ENCODE measurements at places on chromosomes 12 and 14.

GRCh38 chr14:92519246-92520101 is 5.9 kb downstream of the RIN3 start:
- no peak for DNase-seq

DNA sequence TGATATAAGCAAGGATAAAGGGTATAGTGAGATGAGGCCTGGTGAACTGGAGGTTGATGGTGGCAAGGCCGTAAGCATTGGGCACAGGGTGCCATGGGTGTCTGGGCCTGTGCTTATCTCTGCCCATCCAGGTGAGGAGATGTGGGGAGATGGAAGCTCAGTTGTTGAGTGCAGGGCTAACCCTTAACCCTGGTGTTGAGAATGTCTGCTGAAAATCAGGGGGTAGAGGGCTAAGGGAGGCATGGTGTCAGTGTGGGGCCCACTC is 86.1 kb downstream of the SYNE2 start:
- no peak for DNase-seq

- DNase-seq: no peak
Observed at GRCh38 chr12:3213188-3213587, 136.0 kb downstream of the TSPAN9 start.

DNA sequence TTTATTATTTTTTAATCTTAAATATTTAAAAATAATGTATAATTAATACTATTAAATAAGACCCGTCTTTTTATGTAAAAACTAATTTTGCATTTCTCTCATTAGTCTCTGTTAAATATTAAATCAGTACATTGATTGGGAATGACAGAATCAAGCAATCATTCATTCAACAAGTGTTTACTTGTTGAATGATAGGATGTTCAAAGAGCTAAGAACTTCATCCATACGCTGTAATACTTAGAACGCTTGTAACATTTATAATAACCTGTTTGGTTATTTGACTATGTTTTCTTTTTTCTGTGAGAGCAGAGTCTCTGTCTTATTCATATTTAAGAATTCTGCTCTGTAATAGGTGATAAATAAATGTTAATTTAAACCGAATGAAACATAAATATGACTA is 2.9 kb upstream of the BATF start:
- no peak for DNase-seq

DNA sequence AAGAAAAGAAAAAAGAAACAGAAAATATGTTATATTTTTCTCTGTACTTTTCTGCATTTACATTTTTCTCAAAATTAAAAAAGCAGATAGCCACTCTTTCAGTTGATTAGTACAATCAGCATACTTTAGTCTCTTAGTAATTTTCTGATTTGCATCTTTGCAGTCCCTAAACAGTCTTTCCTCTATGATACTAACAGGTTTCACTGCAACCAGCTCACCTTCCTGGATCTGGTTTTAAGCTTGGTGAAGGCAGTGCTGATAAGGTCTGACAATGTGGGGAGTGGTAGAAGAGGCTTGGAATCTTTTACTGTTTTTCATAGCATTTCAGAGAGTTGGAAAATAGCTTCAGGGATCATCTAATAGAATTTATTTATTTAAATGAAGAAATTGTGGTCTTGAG is 457.6 kb downstream of the ZFP36L1 start:
- no peak for DNase-seq

- no peak for DNase-seq
Observed at GRCh38 chr12:125381373-125381772, 316.1 kb downstream of the AACS start.

DNA sequence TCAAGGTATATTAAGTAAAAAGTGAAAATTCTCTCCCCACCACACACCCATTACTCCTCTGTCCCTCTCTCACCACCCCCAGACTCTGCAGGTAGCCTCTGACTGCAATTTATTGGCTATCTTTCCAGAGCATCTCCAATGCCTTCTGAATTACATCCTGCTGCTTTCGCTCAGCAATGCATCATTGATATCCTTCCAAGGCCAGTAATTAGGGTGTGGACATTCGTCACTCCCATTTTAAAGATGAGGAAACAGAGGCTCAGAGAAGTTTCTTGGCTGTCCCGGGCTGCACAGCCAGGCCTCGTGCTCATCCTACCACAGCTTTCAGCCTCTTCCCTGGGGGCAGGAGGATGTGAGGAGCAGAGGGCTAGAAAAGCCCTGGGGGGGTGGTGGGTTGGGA is 23.6 kb upstream of the PGF start:
- DNase-seq: no peak

- DNase-seq: no peak
Observed at GRCh38 chr14:72722201-72722785, 171.6 kb downstream of the DPF3 start.

- no peak for DNase-seq
Observed at GRCh38 chr14:70448633-70449340, 3.2 kb upstream of the ADAM21 start.

- DNase-seq: no peak
Observed at GRCh38 chr14:100018482-100018881, 46.7 kb upstream of the EVL start.

GRCh38 chr12:121649322-121649721 is 20.1 kb downstream of the MORN3 start:
- DNase-seq: no peak

DNA sequence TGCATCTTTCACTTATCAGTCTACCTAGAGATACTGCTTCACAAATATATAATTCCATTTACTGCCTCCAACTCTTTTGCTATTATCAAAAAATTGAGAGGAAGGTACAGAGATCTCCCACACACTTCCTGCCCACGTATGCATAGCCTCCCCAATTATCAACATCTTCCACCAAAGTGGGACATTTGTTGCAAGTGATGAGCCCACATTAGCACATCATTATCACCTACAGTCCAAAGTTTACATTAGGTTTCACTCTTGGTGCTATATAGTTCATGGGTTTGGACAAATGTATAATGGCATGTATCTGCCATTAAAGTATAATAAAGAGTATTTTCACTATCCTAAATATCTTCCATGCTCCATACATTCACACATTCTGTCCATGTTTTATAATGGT is 66.3 kb downstream of the SLC2A13 start:
- DNase-seq: no peak

- no peak for DNase-seq
Observed at GRCh38 chr14:40053416-40053815, 621.2 kb upstream of the FBXO33 start.

- no peak for DNase-seq
Observed at GRCh38 chr12:99984271-99985128, at the start of gene ANKS1B. Gene ANKS1B, minus strand, starts transcription at chr12:99984936. Its CDS starts 699 bp downstream, at chr12:99984237.

DNA sequence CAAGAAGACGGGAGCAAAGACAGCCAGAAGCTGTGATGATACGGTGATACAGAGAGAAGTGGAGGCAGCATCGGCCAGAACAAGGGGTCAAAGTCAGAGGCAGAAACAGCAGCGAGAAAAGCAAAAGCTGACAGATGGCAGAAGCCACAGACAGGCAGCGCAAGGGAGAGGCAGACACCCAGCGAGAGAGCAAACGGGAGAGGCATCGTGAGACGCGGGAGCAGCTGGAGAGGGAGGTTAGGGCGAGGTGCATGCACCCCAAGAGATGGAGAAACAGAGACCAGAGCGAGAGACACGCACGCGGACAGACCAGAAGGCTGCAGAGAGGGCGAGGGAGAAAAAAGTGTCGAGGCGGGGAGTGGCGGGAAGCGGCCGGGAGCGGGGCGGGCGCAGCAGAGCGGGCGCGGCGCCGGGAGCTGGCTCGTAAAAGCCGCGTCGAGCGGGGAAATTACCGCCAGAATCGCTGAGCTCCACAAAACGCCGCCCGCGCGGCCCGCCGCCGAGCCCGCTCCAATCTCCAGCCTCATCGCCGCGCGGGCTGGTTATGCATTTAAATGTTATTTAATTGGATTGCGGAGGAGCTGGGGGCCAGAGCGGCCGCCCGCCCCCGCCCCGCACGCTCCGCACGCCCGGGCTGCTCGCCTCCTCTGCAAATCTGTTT is 15.6 kb downstream of the SMUG1 start:
- DNase-seq: no peak

DNA sequence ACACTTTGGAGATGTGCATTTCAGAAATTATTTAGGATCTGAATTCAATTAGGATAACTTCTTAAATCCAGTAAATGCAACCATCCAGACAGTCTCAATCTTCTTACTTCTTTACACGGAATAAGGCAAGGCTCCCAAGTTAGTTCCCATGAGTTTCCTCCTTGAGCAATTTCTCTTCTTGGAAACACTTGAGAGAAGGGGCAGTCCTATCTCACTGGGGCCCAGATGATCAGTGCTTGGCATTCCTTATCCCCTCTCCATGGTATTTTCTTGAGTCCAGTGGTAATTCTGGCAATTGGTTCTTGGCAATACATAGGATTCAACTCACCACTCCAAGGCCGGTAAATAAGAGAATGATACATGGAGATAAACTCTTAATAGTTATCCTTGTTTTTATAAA is 87.1 kb upstream of the PTHLH start:
- no peak for DNase-seq

- DNase-seq: no peak
Observed at GRCh38 chr12:40184493-40185302, 40.1 kb upstream of the LRRK2 start.

DNA sequence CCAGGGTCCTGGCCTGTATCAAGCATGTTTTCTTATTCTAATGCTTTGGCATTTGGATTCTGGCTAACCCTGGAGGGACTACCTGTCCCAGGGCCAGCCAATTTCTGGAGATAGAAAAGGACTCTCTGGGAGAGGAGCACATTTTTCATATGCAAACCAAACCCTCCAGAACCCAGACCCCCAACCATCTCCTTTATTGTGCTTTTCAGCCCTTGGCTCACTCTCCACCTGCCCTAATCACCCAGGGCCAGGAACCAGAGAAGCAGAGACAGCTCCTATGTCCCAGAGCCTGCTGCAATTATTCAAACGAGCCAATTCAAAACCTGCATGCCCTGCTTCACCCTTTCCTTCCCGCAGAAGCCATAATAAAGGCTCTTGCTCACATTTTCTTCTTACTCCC is 23.8 kb downstream of the HSPB8 start:
- DNase-seq: no peak

- DNase-seq: no peak
Observed at GRCh38 chr12:124436366-124436765, 131.0 kb downstream of the NCOR2 start.

- DNase-seq: no peak
Observed at GRCh38 chr14:22003461-22003860, 329.8 kb upstream of the OR4E1 start.

DNA sequence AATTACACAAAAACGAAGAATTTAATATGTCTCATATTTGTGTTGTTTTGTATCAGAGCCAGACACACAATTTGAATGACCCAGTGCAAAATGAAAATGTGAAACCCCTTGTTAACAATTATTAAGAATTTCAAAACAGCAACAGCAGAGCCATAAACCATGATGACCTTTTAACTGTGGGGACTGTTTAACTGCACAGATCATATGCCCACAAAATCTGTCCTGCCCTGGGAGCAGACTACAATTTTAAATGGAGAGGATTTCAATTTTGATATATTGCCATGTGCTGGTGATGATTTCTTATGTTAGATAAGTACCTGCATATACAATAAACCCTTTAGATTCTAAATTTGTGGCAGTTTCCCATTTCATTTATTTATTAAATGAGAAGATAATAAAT is 455.5 kb upstream of the MGAT4C start:
- DNase-seq: no peak

DNA sequence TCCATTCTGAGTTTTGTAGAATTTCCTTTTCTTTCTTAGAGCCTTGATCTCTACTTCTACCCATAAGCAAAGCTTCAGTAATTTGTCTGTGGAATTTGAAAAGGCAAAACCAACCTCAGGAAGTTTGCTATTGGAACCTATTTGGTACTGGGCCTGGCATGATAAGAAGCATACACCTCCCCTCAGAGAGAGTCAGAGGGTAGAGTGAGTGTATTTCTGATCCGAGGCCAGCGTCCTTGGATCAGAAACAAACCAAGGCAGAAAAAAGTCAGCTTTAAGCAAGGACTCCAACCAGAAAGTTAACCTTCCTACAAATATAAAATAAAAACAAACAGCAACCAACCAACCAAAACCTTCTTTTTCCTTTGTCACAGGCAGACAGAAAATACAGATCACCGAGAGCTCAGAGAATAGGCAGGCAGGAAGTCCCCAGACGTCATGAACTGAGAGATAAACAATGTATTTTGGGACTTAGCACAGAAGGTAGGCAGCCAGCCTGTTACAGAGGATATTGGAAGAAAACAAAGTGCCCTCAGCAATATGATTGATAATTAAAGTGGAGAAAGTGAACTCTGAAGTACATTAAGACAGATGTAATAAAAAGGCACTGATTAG is 141.5 kb downstream of the NEDD1 start:
- no peak for DNase-seq

- no peak for DNase-seq
Observed at GRCh38 chr14:64680714-64681065, 23.5 kb upstream of the PLEKHG3 start.

- no peak for DNase-seq
Observed at GRCh38 chr12:88576866-88577265, 3.4 kb downstream of the KITLG start.

GRCh38 chr12:6292606-6293005 is 17.9 kb upstream of the PLEKHG6 start:
- DNase-seq: no peak

GRCh38 chr12:76546889-76547288 is 12.7 kb downstream of the OSBPL8 start:
- DNase-seq: no peak

GRCh38 chr14:32075672-32076277 is 1.3 kb upstream of the ARHGAP5 start:
- no peak for DNase-seq
